Motor neuron (in vitro differentiated cells): ENCODE measurements at places on chromosomes 6 and 20. TPM values are rescaled to one million over a fixed set of nuclear protein-coding genes. Genes with fewer than 3 reads are reported as not detected.

GRCh38 chr20:46680684-46681031 lies 8.6 kb downstream of the TP53RK start:
- ATAC-seq, result no peak

GRCh38 chr6:35049900-35050756 lies 91.0 kb downstream of the TCP11 start:
- no peak for ATAC-seq

- ATAC-seq, result no peak
Measured at GRCh38 chr20:933029-933428, 16.9 kb upstream of the ANGPT4 start.

GRCh38 chr6:46376562-46377061 lies 114.6 kb downstream of the RCAN2 start:
- no peak for ATAC-seq

- ATAC-seq, result no peak
Measured at GRCh38 chr6:25058441-25058840, 122.7 kb upstream of the RIPOR2 start.

GRCh38 chr20:45826381-45827019 lies 612 bp downstream of the TNNC2 start:
- ATAC-seq, result peak; percentile 22

- no peak for ATAC-seq
Measured at GRCh38 chr6:98775205-98775604, 59.2 kb upstream of the POU3F2 start.

The LY6G6F gene
- total RNA-seq, result not detected in 2 replicates
